ENCODE measurements at places on chromosomes 11 and 22.

DNA sequence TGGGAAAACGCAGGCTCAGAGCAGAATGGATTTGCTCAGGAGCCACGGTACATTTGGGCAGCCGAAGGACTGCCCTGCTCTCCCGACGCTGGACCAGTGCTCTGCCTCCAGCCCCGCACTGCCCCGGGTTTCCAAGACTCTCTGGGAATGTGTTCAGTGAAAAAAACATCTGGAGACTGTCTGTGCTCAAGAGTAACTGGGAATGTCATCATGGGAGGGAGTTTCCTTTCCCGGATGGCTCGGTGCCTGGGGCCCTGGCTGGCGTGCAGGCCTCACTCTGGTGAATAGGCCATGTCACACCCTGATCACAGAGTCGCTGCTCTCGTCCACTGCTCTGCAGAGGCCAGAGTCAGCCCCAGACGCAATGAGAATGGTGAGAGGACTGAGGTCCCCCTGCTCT lies 9.8 kb upstream of the APOL6 start:
- DNase-seq, result no peak

DNA sequence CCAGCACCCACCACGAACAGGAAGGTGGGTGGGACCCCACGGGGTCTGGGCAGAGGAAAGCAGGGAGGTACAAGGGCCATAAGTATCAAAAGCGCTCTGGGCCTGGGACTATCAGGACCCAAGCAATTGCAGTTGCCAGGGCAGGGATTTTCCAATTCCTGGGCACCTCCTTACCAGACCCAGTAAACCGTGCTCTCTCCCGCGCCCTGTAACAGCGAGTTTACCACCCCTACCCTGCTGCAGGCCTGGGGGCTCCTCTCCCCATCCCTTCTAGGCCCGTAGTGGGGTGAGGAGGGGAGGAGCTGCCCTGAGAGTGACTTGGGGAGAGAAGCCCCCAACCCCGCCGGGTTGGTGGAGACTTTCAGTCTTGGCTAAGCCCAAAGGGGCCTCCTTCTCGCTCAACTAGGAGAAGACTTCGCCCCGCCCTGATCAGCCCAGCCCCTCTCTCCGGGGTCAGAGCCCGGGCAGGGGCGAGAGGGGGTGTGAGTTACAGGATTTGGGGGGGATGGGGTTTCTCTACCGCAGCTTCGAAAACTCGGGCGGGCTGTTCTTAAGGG lies 5.4 kb downstream of the PAX6 start:
- DNase-seq, result no peak

- no peak for DNase-seq
These were observed 12.2 kb upstream of the CCDC89 start for GRCh38 chr11:85698195-85698594.

- DNase-seq, result no peak
These were observed 16.4 kb downstream of the LMO1 start for GRCh38 chr11:8247312-8247711.

GRCh38 chr11:110092515-110093406 lies at the start of gene ZC3H12C:
Gene ZC3H12C (plus strand): TSS chr11:110093392. CDS start chr11:110093412, 20 bp downstream.
- peak; percentile 45 for DNase-seq

GRCh38 chr11:45663486-45664375 lies 1.7 kb downstream of the CHST1 start:
- no peak for DNase-seq

DNA sequence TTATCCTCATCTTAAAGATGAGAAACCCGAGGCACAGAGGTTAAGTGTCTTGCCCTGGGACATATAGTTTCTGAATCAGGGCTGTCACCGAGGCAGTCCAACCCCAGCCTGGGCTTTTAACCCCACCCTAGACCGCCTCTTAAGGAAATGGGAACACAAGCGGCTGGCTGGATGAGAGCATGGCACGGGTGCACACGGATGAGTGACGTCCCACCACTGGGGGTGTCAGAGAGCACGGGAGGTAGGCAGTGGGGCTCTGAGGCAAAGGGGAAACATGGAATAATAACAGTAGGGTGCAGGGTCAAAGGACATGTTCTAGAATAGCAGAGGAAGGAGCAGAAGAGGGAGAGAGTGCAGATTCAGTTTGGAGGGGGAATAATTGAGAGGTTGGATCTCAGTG lies 22.3 kb downstream of the PPFIBP2 start:
- DNase-seq, result peak; percentile 23

- no peak for DNase-seq
These were observed 12.8 kb downstream of the PACSIN2 start for GRCh38 chr22:43002202-43002586.

- no peak for DNase-seq
These were observed 37.9 kb downstream of the SBF1 start for GRCh38 chr22:50436841-50437341.

GRCh38 chr11:65355013-65355775 lies 643 bp downstream of the TIGD3 start:
- peak; percentile 81 for DNase-seq

- DNase-seq, result no peak
These were observed 46.7 kb downstream of the CD44 start for GRCh38 chr11:35185696-35186095.

Measured in germinal center (tissue), 1 donor.